ENCODE measurements at places on chromosomes 1 and 21.

DNA sequence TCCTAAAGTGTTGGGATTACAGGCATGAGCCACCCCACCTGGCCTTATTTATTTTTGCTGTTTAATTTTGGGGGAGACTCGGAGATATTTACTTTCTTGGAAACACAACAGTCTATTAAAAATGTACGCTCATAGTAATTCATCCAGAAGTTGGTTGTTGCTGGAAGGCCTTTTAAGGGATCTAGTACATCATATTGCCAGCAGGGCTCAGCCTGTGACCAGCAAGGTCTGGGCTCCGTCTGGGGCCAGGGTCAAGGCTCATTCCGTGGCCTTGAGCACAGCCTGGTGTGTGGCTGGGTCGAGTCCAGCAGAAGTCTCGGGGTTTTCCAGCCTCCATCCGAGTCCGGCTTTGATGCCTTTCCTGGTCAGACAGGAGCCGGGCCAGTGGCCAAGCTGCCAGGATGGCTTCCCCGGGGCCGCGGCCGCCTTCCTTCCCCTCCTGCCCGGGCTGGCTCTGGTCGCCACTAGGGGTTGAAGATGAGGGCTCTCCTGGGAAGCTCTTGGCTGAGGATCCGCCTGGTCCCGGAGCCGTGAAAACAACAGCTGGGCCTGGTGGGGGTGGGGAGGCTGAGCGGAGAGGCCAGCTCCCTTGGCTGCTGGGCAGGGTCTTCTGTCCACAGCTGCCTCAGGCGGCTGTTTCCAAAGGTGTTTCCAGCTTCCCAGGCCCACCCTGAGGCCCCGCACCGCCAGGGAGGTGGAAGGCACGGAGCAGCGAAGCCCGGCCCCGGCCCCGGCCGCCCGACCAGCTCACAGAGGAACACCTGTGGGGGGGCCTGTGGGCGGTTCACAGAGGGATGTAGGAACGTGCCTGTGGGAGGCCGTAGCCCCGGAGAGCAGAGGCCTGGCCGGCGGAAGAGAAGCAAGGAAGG is 5.1 kb upstream of the VWA1 start:
- peak; percentile 82 for DNase-seq

DNA sequence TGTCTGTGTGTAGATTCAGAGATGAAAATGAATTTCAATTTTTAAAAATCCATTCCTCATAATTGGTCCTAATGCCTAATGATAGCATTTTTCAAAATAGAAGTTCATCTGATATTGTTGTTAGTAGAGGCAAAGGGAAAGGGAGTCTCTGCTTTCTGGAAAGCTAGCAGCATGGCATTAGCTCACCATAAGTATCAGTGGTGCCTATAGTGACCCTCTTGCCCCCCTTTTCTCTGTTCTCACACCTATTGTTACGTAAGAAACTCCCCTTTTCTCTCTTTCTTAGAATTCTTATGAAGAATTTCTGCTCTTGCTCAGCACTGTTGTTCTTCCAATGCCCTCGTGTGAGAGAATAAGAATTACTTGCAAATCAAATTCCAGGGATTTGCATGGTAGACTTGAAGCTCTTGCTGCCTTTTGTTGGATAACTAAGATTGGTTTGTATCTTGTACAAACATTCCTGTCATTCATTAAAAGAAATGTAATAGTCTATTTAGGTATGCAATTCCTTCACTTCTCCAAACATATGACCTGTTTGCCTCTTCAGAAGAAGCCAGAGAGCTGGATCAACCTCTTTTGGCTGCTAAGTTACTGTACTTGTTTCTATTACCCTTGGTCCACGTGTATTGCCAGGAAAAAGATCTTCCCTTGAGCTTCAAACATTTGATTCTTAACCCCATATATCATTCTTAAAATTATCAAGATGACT is 69.2 kb upstream of the MAGI3 start:
- DNase-seq, result no peak

GRCh38 chr1:107900090-107900945 is 64.7 kb downstream of the VAV3 start:
- no peak for DNase-seq

DNA sequence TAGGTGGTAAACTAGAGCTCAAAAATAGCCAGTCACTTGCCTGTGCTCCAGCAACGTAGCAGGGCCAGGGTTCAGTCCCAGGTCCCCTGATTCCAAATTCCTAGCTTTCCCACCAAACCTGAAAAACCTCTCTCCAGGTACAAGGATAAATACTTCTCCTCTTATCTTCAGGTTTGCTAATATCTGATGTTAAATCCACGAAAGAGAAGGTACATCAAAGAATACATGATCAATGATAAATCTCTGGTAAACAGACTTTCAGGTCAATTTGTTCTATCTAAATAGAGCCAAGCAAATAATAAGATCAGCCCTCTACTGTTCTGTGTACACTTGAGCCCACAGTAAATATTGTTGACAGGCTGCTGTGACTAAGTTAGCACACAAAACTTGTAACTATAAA is 52.1 kb upstream of the AKT3 start:
- no peak for DNase-seq

- no peak for DNase-seq
Measured at GRCh38 chr1:216261631-216262030, 161.6 kb downstream of the USH2A start.

DNA sequence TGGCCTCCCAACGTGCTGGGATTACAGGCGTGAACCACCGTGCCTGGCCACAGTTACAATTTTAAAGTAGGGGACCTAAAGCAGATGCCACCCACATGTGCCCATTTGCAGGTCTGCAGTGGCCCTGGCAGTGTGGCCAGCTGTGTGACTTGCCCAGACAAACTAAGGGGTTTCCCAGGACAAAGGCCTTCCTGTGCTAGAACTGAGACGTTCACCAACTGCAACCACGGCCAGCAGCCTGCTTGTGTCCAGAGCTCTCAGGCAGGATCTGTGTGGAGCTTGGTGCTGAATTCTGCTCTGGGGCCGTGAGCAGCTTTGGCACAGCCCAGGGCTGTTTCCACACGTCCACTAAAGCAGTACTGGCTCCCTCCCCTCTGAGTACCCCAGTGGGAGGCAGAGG is 10.6 kb upstream of the PTTG1IP start:
- no peak for DNase-seq

DNA sequence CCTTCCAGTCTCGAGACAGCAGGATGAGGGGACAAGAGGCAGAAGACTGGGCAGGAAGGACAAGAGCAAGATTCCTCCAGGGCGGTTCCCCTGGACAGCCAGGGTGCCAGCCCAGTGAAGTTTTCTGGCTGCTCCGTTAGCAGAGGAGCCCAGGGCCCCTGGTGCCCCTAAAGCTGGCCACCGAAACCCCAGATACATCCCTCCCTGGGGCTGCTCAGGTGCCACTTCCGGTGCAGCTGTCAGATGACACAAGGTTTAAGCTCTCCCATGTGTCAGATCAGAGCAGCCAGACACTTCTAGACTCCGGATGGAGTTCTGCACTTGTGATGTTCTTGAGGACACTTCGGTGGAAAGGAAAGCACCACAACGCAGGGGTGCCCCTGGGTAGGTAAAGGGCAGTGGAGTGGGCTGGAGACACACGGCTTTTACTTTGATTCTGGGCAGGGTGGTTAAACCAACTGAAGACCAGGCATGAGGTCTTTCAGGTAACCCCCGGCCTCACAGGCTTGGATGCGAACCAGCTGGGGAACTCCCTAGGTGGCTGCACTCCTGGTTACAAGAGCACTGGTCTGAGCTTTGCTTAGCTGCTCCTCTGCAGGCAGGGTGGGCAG is 85.7 kb downstream of the ITPKB start:
- no peak for DNase-seq

- DNase-seq, result peak; percentile 13
Measured at GRCh38 chr1:112808861-112809684, 93.9 kb upstream of the PPM1J start.
